ENCODE measurements at places on chromosomes 2 and 18.

GRCh38 chr18:37948471-37948870, 382.9 kb upstream of the CELF4 start:
- DNase-seq: no peak

DNA sequence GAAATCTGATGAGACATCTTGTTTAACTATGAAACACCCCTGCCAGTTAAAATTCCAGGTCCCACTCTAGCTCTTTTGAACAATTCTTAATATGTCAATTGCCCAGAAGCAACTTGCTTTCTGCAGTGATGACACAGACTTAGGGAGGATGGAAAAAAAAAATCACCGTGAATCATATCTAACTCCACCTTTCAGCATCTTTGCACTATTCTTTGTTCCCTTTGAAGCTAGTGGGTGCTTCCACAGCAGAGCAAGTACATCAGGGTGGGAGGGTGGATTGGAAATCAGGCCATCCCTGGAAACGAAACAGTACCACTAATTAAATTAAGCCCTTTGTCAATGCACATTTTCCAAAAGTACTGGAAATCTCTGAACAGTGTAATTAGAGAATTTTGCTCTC, 324.3 kb upstream of the MEIS1 start:
- no peak for DNase-seq

DNA sequence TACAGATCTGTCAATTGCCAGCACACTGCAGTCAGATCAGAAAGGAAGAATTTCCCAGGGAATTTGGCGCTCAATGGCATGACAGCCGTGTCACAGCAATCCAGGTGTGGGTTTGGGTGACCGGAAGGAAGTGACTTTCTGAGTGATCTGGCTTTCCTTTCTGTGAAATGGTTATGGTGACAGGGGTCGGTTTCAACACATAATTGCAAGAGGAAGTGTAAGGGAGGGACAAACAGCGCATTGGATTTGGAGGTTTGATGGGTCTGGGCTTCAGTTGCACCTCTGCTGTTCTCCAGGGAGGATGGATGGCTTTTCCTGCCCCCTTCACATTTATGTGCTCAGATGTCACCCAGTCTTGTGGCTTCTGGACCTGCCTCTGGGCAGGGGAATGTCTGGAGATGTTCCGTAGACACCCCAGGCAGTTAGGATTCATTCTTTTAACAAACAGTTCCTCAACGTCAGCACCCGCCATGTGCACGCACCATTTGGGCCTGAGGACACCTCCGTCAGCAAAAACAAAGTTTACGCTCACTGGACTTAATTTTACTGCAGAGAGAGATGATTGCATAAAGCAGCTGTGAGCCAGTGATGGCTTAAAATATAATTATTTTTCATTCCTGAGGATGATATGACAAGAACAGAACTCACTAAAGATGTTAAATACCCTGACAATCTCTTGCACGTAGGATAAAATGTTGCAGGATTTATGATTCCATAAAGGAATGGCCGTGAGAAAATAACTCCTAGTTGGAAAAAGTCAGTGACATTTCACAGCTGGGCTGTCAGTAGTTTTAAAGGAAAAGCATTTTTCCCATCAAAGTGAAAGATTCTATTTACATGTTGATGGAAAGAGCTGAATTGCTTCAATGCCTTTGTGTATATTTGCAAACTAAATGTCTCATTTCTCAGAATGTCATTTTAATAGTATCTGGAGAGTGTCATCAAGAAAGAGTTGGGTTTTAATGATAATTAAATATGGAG, 36.9 kb downstream of the MBP start:
- DNase-seq: no peak

DNA sequence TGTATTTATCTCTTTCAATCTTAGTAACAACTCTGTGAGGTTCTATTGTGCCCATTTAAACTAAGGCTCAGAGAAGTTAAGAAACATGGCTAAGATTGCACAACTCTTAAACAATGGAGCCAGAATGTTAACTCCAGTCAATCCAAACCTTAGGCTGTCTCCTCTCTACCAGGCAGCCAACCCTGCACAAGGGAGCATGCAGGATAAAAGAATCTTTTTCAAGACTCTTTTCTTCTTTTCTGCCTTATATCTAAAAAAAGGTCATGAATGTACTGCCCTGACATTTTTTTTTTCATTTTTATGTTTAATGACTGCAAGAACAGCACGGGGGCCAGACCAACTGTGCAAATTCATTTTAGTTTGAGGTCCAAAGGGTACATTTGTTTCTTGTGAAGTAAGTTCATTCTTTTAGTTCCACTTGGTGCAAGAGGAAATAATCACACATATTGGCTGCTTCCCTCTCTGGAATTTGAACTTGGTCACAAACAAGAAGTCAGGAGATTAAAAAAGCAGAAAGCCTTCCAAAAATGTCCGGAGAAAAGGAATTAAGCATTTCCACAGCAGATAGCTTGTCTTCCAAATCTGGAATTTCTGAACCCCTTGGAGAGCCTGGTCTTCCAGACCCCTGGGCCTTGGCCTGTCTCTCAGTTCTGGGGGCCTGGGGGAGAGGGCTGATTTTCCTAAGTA, 96.0 kb upstream of the RIOK3 start:
- no peak for DNase-seq

- no peak for DNase-seq
Observed at GRCh38 chr18:25279961-25280360, 72.0 kb downstream of the ZNF521 start.

DNA sequence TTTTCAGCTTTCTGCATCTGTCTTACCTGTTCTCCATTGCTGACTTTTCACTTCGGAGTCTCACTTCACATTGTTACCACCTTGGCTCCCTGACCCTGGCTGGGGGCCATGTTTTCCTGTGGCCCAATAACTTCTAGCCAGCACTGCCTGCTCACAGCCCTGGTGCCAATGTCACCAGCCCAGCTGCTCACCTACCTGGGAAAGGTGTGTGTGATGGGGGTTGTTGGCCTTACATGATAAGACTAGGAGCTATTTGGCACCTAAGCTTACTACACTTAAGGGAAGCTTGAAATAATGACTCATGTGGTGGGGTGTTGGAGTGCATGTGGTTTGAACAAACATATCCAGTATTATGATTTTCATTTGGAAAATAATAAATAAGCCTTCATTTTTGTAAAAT, 37.5 kb upstream of the PGAP1 start:
- DNase-seq: no peak

GRCh38 chr2:98436734-98437133, 7.9 kb upstream of the INPP4A start:
- DNase-seq: no peak

DNA sequence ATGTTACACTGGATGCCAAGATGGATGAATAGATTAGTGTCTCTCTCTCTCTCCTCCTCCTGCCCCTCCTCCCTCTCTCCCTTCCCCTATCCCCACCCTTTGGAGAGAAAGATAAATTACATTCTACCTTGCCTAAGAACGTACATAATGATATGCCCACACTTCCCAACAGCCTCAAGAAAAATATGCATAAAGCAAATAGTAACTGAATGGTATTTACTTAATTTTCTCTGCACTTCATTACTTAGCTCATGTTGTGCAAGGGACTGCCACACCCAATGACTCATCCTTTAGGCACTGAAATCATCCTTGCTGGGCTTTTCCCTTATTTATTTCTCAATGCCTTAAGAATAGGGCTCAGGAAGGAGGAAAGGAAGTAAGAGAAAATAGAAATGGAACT, 137.3 kb upstream of the PID1 start:
- DNase-seq: no peak

DNA sequence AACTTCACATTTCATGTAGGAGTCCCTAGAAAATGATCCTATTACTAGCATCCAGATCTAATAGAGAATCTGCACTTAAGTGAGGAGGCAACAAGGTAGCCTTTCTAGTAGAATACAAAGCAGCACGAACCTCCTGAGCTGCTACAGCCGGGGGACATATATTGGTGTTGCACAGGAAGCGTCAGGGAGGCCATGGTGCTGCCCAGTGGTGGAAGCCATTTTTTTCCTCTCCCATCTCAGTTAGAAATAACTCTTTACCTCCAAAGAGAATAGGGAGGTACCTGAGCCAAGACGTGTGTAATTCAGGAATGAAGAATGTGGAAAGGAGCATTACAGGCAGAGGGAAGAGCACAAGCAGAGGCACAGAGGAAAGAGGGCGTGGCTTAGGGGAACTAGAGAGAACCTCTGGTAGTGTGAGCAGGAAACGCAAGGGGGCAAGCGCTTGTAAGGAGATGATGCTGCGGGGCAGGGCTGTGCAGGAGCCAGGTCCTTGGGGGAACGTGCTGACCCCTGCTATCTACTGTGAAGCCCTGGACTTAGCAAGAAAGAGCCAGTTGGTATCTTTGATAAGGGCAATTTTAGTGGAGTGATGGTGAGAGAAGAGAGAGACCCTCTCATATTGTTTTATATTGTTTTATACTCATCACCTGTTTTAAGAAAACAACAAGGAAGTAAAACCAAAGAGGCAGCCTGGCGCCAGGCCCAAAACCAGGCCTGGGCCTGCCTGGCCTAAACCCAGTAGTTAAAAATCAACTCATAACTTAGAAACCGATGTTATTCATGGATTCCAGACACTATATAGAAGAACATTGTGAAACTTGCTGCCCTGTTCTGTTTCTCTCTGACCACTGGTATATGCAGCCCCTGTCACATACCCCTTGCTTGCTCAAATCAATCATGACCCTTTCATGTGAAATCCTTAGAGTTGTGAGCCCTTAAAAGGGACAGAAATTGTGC, 50.0 kb upstream of the TTC39C start:
- no peak for DNase-seq

DNA sequence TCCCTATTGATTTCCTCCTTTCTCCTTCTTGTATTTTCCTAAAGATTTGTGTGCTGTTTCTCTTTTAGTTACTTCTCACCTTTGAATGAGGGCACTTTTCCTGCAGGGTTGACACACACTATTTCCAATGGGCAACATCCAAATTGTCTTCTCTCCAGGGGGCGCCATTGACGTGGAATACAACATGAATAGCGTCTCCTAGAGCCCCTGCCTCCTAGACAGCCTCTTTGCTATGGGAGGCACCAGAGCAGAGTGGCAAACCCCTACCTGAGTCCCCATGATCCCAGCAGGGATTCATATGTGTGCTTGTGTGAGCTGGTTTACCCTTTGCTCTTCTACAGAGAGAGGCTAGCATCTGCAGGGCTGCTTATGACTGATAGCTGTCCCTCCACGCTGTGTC, 61.3 kb upstream of the ITSN2 start:
- peak; percentile 18 for DNase-seq

DNA sequence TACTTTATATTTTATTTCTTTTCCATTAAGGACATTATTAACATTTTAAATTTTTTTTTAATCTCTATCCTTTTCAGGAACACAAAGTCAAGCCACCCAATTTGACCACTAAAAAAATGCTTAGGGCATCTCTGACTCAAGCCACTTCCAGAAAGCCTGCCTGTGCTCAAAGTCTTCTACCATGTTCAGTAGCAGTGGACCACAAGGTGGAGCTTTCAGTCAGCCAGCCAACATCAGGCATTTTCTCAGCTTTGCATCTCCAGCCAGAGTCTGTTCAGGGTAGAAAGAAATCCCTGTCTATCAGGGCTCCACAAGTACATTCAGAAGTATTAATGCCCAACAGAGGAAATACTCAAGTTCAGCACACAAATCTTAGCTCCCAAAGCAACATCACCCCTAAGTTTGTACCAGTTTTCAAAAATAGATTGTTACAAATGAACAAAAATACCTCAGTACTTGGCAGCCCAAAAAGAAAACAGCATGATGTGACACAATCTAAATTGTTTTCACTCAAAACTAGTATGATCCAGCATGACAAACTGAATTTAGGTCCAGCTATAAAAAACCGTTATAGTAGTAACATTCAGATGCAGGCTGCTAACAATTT, 37.6 kb downstream of the C18orf63 start:
- DNase-seq: peak; percentile 79

GRCh38 chr2:163665817-163666216, 70.0 kb downstream of the FIGN start:
- no peak for DNase-seq

- no peak for DNase-seq
Observed at GRCh38 chr2:48112911-48113680, 206.8 kb upstream of the FBXO11 start.

DNA sequence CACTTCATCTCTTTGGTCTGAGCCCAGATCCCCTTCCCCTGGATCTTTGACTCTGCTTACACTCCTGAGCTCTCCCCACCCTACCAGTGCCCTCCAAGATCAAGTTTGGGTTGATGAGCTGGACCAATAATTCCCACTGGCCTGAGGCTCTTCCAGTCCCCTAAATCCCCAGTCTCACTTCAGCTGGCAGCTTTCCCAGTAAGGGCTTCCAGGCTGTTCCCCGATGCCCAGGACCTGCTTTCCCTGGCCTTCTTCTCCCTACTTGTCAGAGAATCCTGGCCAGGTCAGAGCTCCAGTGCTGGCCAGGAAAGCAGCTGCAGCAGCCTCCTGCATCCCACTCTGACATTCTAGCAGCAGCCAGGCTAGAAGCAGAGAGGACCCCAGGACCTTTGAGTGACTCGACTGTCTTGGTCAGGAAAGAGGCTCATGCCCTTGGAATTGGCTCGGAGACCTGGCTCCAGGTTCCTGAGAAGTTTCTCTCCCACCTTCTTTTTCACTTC, 3.5 kb downstream of the WNT6 start:
- DNase-seq: no peak

GRCh38 chr2:181170256-181170655, 189.9 kb downstream of the UBE2E3 start:
- no peak for DNase-seq

- no peak for DNase-seq
Observed at GRCh38 chr2:47079515-47080412, 75.3 kb downstream of the STPG4 start.

DNA sequence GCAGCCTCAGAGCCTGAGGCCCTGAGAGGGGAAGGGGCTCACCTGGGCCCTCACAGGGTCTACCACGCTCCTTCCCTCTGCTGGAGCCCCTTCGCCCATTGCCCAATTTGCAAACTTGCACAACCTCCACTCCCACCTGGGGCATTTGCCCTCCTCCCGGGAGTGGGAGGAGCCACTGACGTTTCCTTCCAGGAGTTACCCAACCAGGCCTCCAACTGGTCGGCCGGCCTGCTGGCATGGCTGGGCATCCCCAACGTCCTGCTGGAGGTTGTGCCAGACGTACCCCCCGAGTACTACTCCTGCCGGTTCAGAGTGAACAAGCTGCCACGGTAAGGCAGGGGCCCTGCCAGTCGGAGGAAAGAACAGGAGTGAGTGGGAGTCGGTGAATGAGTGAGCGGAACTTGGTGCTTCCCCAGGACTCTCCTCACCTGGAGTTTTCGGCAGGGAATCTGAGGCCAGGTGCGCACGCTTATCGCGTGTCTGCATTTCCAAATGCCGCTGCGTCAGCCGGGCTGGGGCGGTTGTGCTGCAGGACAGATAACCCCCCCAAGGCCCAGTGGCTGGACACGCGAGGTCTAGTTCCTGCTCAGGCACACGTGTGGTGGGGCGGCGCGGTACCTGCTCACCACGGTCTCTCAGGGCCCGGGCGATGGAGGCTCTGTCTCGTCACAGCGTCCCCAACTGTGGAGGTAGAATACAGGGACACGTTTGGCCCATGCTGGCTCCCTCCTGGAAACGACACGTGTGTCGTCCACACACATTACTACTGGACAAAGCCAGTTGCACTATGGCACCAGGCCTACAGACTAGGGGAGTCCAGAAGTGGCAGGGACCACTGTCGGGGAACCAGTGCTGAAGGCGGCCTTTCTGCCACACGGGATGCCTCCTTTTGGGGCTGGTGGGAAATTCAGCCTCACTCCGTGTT, 11.7 kb downstream of the ANO7 start:
- no peak for DNase-seq

- DNase-seq: no peak
Observed at GRCh38 chr18:40360558-40360957, 1594.5 kb upstream of the PIK3C3 start.

GRCh38 chr18:13136056-13136903, 82.3 kb upstream of the LDLRAD4 start:
- DNase-seq: no peak

Measured in substantia nigra (tissue), 51 donors.